ENCODE measurements at places on chromosomes 4 and X. TPM values are rescaled to one million over a fixed set of nuclear protein-coding genes. Genes with fewer than 3 reads are reported as not detected.

DNA sequence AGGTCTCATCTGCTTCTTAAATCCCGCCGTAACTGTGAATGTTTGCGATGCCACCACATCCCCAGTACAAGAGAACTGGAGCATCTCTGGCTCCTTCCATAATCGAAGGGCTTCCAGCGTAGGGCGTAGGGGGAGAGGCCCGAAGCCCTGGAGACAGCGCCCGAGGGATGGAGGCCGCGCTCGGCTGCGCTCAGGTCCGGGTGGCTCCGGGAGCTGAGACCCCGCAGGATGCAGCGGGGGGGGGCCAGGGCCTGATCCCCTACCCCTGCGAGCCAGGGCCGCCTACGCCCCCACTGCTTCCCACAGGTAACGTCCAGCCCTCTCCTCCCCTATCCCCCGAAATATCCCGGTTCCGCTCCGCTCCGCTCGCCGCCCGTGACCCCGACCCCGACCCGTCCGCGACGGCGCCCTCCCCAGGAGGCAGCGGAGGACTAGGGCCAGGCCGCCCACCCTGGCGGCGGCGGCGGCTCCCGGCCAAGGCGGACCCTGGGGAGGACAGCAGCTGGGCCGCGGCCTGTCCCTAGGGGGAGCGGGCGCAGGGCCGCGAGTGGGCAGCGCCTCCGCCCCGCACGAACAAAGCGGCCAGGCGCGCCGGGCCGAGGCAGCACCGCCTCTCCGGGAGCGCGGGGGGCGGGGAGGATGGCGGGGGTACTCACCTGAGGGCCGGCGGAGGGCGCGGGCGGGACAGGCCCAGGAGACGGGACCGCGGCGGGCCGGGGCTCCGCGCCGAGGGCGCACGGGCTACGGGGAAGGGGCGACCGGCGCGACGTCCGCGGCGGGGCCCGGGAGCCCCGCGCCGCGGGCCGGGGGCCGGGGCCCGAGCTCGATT, 723 bp downstream of the WDFY3 start:
- peak; percentile 37 for DNase-seq

DNA sequence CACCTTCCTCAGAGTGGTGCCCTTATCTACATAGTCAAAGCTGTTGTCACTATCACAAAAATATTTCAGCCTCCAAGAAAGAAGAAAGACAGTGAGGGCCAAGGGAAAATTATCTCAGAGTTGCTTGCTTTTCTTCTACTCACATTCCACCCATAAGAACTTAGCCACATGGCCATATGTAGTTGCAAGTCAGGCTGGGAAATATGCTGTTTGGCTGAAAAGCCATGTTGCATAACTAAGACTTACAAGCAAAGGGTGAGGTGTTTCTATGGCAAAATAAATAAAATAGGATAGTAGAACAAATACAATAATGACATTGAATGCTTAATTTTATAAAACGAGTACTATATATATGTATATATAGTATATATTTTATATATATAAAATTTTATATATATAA, 365.9 kb upstream of the PABPC4L start:
- DNase-seq = no peak

- no peak for DNase-seq
Measured at GRCh38 chrX:94400488-94400887, 726.5 kb downstream of the FAM133A start.

The PCDH18 gene
- total RNA-seq = 0.09 TPM

GRCh38 chr4:54004463-54004862, 59.9 kb downstream of the CHIC2 start:
- DNase-seq = no peak

The CXCL5 gene
- total RNA-seq = not detected

- DNase-seq = no peak
Measured at GRCh38 chr4:111793433-111794091, 351.7 kb upstream of the FAM241A start.

The BLOC1S4 gene
- 29.4 TPM for total RNA-seq

The TRIM2 gene
- 0.09 TPM for total RNA-seq

DNA sequence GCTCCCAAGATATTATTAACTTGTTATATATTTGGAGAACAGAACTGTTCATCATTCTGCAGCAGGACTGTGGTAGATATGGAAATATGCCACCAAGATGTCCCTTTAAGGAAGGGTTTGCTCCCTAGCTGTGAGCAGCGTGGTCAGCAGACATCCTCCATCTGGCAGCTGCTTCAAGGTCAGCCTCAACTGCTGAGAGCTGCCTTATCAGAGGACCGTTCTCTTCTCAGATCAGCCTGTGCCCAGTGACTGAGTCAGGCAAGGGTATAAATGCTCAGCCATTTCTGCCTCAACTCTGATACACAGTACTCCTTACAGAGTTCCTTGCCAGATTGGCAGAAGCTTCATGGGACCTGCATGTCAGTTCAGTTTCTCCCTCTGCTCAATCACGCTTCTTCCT, 63.4 kb upstream of the MAGEB2 start:
- no peak for DNase-seq

GRCh38 chr4:95889662-95890061, 49.8 kb downstream of the PDHA2 start:
- DNase-seq = no peak

DNA sequence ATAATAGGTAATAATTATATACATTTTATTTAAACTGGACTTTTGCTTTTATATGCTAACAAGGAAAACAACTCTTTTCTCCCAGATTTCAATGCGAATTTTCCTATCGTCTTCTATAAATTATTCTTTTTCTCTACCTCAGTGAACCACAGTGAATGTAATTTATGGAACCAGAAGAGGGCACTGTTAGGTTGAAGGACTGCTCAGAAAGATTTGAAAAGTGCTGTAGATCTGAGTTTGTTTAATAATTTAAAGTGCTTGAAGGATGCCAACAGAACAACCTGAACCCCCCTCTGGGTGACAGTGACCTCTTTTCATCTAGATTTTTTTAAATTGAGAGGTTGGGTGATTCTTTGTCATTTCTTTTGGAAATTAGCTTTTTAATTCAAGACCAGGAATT, 54.9 kb downstream of the PHOX2B start:
- no peak for DNase-seq

The CXCR3 gene
- total RNA-seq = not detected

DNA sequence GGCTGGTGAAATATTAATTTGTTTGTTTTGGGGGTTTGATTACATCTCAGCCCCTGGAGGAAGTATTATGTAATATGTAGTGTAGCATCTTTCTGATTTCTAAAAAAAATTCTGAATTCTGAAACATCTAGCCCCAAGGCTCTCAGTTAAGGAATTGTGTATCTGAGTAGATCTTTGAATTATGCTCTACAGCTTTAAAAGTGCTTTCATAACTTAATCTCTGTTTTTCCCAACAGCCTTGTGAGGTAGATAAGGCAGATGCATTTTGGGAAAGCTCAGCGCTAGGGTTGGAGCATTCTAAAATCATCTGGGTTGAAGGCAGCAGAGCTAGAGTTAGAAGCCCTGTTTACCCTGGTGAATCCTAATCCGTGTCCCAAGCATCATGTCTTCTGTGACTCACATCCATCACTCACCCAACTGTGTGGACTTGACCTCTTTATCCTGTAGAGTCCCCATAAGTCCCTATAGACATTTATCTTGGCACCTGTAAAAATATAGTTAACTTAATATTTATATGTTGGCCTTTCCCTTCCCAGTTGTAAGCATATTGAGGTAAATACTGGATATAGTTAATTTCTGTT, 49.8 kb downstream of the FNIP2 start:
- DNase-seq = no peak

The KLF8 gene
- 0.02 TPM for total RNA-seq

- no peak for DNase-seq
Measured at GRCh38 chrX:70494441-70494840, 49.8 kb downstream of the DLG3 start.

All from K562 (cell line).